CD14-positive monocyte (primary cell): ENCODE measurements at places on chromosomes 11 and 22. TPM values are rescaled to one million over a fixed set of nuclear protein-coding genes. Genes with fewer than 3 reads are reported as not detected.

GRCh38 chr11:64843686-64844329 is 645 bp downstream of the CDC42BPG start:
- H3K27ac ChIP-seq = no peak overlapping the region
- peaks cover 20% of the 10 kb centered on the region for H3K4me1 ChIP-seq
- DNase-seq = no peak
- no peaks in the 10 kb centered on the region for H3K36me3 ChIP-seq
- peaks cover 10% of the 10 kb centered on the region for H3K27me3 ChIP-seq

DNA sequence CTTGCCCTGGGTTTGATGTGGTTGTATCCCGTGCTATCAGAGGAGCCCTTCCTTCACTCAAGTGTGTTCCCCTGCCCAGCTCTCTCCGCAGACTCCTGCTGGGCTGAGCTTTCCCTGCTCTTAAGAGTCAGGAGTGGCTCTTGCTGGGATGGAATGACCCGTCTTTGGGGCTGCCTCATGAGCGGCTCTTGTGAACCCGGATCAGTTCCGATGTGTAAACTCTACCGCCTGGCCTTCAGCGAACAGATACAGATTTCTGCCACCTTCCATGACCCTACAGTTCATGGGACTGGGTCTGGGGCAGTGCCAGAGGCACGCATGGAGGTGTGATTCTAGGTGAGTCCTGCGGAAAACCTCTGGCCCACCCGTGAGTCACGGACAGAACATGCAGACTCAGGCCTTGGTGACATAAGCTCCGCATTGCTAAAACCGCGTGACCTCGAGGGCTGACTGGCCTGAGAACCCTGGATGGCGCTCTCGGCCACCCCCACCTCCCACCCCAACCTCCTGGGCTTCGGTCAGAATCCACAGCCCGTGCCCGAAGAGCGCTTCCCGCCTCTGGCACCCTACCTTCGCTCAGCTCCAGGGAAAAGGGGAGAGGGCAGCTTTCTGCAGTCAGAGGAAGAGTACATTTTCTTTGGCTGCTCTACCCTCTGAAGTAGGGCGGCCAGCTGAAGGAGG is 1.3 kb upstream of the ZBTB16 start:
- no peak for DNase-seq
- H3K27me3 ChIP-seq = peaks cover 8% of the 10 kb centered on the region
- no peak overlapping the region for H3K27ac ChIP-seq

- H3K36me3 ChIP-seq = no peaks in the 10 kb centered on the region
- no peaks in the 10 kb centered on the region for H3K27me3 ChIP-seq
Observed at GRCh38 chr11:44899959-44900358, 50.7 kb downstream of the TP53I11 start.

DNA sequence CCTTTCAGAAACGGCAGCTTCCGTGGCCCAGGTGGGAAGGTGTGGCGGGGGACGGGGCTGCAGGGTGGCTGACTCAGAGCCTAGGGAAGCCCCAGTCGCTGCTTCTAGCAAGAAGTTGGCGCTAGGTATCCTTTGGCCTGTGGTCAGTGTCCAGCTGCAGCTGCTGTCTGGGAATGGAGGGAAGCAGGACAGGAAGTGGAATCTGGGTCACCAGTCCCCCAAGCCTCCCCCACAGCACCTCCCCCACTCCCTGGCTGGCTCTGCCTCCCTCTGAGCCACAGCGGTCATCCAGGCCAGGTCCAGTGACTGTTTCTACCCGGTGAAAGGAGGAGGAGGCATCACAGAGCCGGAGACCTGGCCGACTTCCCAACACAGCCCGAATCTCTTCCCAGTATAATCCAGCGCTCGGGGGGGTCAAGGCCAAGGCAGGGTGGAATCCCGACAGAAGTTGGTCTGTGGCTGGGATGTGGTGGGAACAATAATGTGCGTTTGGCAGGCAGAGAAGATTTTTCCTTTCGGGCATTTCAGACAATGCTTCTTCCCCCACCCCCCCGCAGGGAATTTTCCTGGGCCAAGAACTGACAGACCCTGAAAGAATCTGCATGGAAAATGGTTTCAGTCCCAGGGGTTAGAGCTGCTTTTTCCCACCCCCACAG is 45.1 kb downstream of the C11orf96 start:
- no peak overlapping the region for H3K4me3 ChIP-seq
- no peak overlapping the region for H3K27ac ChIP-seq
- H3K4me1 ChIP-seq = no peaks in the 10 kb centered on the region
- H3K36me3 ChIP-seq = no peaks in the 10 kb centered on the region
- DNase-seq = no peak
- H3K27me3 ChIP-seq = no peaks in the 10 kb centered on the region

DNA sequence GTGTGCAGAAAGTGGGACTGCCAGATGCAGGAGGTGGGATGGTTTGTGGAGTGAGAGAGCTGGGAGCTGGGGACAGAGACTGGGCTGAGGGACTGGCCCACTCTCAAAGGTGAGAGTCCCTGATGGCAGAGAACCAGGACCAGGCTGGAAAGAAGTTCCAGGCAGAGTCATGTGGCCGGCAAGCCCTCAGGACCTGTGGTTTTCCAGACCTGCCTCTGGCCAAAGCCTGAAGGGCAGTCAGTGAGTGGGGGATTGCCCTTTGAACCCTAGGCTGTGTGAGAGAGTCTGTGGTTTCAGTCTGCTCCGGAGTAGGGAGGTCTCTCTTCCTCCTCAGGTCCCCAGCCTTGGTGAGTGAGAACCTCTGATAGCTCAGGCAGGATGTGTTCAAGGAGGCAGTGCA is 17.0 kb downstream of the KCNC1 start:
- H3K4me1 ChIP-seq = no peaks in the 10 kb centered on the region
- H3K4me3 ChIP-seq = no peak overlapping the region

- no peak overlapping the region for H3K4me3 ChIP-seq
- H3K36me3 ChIP-seq = no peaks in the 10 kb centered on the region
- no peaks in the 10 kb centered on the region for H3K4me1 ChIP-seq
- DNase-seq = no peak
- no peak overlapping the region for H3K27ac ChIP-seq
Observed at GRCh38 chr11:132140056-132140455, 769.6 kb downstream of the NTM start.

GRCh38 chr22:30325065-30325720 is 1.5 kb downstream of the TBC1D10A start:
- no peak for DNase-seq
- peaks cover 22% of the 10 kb centered on the region for H3K36me3 ChIP-seq
- H3K27ac ChIP-seq = peak overlapping the region; percentile 77
- H3K4me1 ChIP-seq = peaks cover 45% of the 10 kb centered on the region
- no peaks in the 10 kb centered on the region for H3K27me3 ChIP-seq
- peak overlapping the region; percentile 88 for H3K4me3 ChIP-seq

DNA sequence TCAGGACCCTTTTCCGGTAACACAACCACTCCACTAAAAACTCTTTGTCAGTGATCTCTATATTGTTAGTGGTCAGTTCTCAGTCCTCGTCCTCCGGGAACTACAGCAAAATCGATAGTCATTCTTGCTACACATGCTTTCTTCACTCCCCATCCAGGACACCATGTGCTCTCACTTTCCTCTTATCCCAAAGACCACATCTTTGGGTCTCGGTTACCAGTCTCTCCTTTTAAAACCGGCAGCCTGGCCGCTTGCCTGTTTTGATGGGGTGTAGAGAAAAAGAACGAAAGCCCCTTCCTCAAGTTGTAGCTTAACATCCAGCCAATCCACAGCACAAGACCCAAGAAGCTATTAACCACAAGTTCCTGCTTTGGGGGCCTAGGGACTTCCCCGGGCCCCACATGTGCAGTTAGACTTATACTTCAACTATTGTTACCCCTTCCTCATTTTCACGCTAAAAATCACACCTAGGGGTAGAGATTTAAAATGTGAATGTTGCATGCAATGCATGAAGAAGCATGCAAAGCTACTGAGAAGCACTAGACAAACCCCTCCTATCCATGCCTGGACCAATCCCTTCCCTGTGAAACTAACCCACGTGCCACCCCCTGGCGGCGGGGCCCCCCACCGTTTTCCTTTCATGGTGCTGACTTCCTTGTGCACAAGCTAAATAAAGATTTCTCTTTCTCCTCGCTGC is 1.5 kb upstream of the TOLLIP start:
- peak; percentile 79 for DNase-seq
- peaks cover 53% of the 10 kb centered on the region for H3K4me1 ChIP-seq

DNA sequence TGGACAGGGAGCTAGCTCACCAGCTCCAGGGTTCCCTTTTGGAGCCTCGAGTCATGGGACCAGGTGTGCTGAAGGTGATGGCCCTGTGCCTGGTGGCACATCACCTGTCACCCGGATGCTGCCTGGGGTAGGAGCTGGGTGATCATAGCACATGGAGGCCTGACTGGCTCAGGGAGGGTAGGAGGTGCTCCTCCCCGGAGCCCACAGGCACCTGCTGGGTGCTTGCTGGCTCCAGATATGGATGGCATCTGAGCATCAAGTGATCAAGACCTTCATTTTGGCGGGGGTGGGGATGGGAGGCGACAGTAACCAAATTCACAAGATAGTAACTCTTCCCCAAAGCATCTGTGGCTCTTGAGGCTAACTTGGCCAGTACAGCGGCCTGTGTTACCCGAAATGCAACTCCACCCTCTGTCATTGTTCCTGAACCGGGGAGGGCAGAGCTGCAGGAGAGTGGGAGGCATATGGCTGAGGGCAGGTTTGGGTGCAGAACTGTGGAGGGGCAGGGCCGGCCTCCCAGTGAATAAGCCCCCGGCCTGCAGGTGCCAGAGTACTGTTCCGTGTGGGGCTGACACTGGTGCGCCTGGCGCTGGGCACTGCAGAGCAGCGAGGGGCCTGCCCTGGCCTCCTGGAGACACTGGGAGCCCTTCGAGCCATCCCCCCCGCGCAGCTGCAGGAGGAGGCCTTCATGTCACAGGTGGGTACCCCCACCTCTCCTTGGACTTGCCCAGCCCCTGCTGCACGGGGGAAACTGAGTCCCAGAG is 4.7 kb downstream of the TBC1D10C start:
- H3K4me1 ChIP-seq = peaks cover 57% of the 10 kb centered on the region
- H3K36me3 ChIP-seq = peaks cover 18% of the 10 kb centered on the region
- peak overlapping the region; percentile 47 for H3K4me3 ChIP-seq
- H3K27ac ChIP-seq = no peak overlapping the region
- no peak for DNase-seq
- H3K27me3 ChIP-seq = no peaks in the 10 kb centered on the region

DNA sequence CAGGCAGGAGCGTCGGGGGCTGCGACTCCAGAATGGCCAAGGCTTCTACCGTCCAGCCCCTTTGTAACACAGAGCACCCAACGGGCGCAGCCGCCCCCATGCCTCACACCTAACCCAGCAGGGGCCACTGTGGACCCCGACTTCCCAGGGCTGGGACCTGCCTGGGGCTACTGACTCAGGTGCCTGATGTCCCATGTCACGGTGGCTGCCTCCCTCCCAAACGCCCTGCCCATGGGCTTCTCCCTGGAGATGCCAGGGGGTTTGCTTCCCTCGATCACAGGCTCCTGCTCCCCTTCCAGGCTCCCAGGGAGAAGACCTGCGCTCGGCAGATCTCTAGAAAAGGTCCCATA is 84.0 kb downstream of the MYEOV start:
- no peak for DNase-seq
- H3K27ac ChIP-seq = no peak overlapping the region
- H3K36me3 ChIP-seq = no peaks in the 10 kb centered on the region
- no peaks in the 10 kb centered on the region for H3K27me3 ChIP-seq
- no peak overlapping the region for H3K4me3 ChIP-seq

- H3K4me3 ChIP-seq = no peak overlapping the region
- no peaks in the 10 kb centered on the region for H3K36me3 ChIP-seq
- H3K27me3 ChIP-seq = no peaks in the 10 kb centered on the region
Observed at GRCh38 chr11:97739932-97740800, 1280.6 kb upstream of the CNTN5 start.

GRCh38 chr11:112705148-112705547 is 256.1 kb upstream of the NCAM1 start:
- no peak for DNase-seq
- no peaks in the 10 kb centered on the region for H3K4me1 ChIP-seq
- no peaks in the 10 kb centered on the region for H3K27me3 ChIP-seq
- no peak overlapping the region for H3K4me3 ChIP-seq

GRCh38 chr22:28810821-28811491 is 10.6 kb upstream of the XBP1 start:
- H3K4me1 ChIP-seq = peaks cover 80% of the 10 kb centered on the region
- H3K36me3 ChIP-seq = no peaks in the 10 kb centered on the region
- H3K27me3 ChIP-seq = no peaks in the 10 kb centered on the region
- peak; percentile 52 for DNase-seq
- peak overlapping the region; percentile 72 for H3K4me3 ChIP-seq

DNA sequence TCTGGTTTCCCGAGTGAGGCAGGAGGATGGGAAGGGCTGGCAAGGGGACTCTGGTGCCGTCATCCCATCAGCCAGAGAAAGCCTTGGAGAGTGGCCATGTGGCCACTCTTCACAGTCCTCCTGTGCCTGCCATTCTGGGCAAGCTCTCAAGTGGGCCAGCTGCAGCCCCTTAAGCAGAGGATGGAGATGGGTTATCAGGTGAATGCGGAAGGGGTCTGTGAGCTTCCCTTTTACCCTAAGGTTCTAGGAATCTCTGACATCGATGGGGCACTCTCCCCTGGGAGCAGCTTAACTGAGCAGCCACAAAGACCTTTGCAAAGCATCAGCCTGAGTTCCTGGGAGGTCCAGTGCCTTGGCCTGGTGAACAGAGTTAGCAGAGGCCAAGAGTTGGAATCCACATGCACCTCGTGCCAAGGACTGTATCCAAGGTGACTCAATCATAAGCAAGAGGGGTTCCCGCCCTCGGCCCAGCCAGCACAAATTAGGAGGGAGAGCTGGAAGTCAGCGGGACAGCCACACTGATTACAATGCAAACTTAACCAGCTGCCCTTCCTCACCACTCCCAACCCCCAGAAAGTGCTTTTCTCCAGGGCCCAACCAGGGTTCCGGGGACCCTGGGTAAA is 193.6 kb downstream of the BUD13 start:
- H3K27me3 ChIP-seq = peaks cover 34% of the 10 kb centered on the region
- H3K36me3 ChIP-seq = no peaks in the 10 kb centered on the region
- no peak overlapping the region for H3K27ac ChIP-seq
- no peaks in the 10 kb centered on the region for H3K4me1 ChIP-seq
- no peak for DNase-seq

GRCh38 chr11:131750692-131751091 is 380.3 kb downstream of the NTM start:
- no peaks in the 10 kb centered on the region for H3K27me3 ChIP-seq
- no peak overlapping the region for H3K4me3 ChIP-seq
- no peaks in the 10 kb centered on the region for H3K36me3 ChIP-seq

DNA sequence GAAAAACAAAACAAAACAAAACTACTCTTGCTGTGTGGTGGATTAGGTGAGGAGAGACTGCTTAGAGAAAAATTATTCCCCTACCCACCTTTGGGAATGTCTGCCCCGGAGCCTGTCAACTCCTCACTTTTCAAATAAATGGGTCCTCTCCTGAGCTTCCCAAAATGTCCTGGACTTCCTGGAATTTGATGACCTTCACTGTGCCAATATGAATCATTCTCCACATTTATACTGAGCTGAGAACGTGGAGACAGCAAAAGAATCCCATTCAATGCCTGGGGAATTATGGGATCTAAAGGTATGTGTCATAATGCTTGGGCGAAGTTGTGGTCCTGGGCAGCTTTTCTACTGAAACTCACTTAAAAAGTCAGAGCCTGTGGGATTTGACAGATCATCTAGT is 136.8 kb downstream of the KIF18A start:
- H3K36me3 ChIP-seq = no peaks in the 10 kb centered on the region
- no peaks in the 10 kb centered on the region for H3K4me1 ChIP-seq
- no peak overlapping the region for H3K27ac ChIP-seq
- no peaks in the 10 kb centered on the region for H3K27me3 ChIP-seq

The KDM4E gene
- polyA plus RNA-seq = not detected

The ZPR1 gene
- polyA plus RNA-seq = 35.2 TPM

The STK33 gene
- polyA plus RNA-seq = not detected

The PARVA gene
- polyA plus RNA-seq = not detected in 2 replicates

The TMEM191B gene
- 2.8 TPM for polyA plus RNA-seq

The SAA4 gene
- polyA plus RNA-seq = not detected in 2 replicates

The IFTAP gene
- polyA plus RNA-seq = 13.9 TPM

The GSTT2B gene
- 0.25 TPM for polyA plus RNA-seq
